ENCODE measurements at places on chromosomes 11 and 22. TPM values are rescaled to one million over a fixed set of nuclear protein-coding genes. Genes with fewer than 3 reads are reported as not detected.

GRCh38 chr11:103325686-103326069 lies 216.5 kb downstream of the DYNC2H1 start:
- DNase-seq: no peak

GRCh38 chr11:108223348-108224149 lies 682 bp downstream of the ATM start:
- DNase-seq: no peak

- DNase-seq: no peak
Measured at GRCh38 chr11:121749691-121750090, 296.9 kb upstream of the SORL1-AS1 start.

- no peak for DNase-seq
Measured at GRCh38 chr11:129277198-129277843, 85.2 kb upstream of the ARHGAP32 start.

- DNase-seq: no peak
Measured at GRCh38 chr22:48975316-48975741, 852.3 kb downstream of the BRD1 start.

DNA sequence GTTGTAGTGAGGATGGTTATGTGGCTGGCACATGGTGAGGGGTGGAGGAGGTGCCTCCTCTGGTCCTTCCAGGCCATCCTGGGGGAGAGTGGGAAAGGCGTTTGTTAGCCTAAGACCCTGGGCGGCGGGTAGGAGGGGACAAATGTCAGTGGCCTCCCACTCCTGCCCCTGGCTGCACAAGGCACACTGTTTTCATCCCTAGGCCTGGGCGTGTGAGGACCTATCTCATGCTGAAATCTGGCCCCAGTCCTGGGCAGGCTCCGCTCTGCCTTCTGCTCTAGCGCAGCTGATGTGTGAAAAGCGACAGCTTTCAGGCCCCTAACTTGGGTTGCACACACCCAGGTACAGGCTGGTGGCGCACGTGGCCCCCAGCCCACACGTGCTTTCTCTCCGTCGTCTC lies 32.1 kb downstream of the DAGLA start:
- DNase-seq: no peak

- no peak for DNase-seq
Measured at GRCh38 chr22:22018825-22019658, 36.5 kb upstream of the TOP3B start.

GRCh38 chr11:46298699-46299433 lies 21.4 kb downstream of the CREB3L1 start:
- DNase-seq: no peak

DNA sequence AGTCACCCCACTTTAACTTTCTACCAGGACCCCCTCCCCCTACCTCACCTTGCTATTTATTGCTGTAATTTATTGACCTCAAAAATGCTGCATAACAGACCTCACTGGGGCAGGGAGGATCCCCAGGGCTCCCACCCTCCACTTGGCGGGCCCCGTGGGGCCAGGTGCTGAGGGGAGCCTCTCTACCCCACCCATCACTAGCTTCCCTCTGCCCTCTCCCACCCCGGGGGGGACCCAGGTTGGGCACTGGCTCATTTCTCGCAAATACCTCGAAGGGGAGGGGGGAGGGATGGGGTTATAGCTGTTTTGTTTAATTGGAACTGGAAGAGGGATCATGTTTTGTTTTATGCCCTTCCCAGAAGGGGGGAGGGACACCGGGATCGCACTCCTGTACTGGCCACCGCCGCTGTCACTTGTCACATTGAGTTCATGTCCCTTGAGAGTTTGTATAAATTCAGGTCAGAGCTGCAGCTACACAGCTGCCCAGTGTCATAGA lies 16.3 kb upstream of the TMEM191C start:
- DNase-seq: no peak

GRCh38 chr11:65557280-65558001 lies 718 bp downstream of the LTBP3 start:
- no peak for DNase-seq

- DNase-seq: no peak
Measured at GRCh38 chr11:63931876-63932275, 6.9 kb upstream of the NAA40 start.

- no peak for DNase-seq
Measured at GRCh38 chr11:125275905-125276618, 111.5 kb downstream of the PKNOX2 start.

DNA sequence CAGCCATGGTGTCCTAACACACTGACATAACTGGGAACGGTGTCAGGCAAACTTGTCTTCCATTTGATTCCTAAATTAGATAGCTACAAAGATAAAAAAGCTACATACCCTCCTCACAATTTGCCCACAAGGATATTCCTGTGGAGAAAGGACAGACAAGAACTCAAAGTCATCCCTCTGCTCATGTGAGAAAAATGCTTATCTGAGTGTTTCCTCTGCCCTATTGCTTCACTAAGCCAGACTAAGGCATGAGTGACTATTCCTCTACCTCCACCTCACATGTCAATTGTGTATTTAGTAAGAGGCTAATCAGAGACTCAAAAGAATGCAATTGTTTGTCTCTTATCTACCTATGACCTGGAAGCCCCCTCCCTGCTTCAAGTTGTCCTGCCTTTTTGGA lies 247.7 kb downstream of the DDX10 start:
- DNase-seq: no peak

DNA sequence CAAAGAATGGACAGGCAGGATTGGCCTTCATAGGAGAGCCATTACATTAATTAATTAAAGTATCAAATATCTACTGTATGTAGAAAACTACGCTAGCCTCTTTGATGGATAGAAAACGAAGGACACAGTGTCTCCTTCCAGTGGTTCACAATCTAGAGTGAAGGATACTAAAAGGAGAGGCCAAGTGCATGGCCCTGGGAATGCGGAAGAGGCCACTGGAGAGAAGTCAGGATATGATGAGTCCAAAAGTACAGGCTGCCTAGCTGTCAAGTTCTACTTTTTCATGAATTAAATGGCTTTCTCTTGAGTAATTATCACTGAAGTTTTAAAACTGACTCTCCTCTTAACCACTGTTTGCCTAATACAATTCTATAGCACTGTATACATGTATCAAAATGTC lies 41.9 kb downstream of the ATG16L2 start:
- no peak for DNase-seq

DNA sequence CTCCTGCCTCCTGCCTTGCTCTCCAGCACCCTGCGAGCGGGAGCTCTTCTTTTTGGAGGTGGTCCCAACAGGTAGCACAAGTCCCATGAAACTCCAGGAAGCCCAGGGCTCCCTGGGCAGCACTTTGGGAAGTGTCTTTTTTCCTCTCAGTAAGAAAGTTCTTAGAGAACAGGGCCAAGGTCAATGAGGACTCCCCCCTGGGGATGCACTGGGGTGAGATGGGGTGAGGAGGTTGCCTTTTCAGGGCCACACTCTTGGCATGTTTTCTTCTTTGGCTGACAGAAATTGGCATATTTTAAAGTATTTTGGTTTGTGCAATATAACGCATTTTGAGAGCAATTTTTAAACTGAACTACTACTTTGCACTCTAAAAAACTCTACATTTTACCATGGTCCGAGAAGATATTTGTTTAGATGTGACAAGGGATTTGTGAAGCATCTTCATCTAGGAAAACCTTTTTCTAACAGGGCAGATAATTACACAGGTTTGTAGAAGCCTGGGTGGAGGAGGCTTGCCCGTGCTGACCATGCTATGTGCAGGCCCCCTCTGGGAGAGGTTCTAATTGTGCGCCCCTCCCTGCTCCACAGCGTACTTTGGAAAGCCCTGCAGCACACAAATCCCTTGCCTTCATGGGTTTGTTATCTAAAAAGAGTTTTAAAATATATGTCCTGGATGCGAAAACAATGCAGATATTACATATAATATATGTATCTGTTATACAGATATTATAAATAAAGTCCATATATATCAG lies 140.4 kb downstream of the WNT7B start:
- DNase-seq: no peak

SLC17A6 gene
- total RNA-seq: not detected

ADM gene
- 21.9 TPM for total RNA-seq

PGM2L1 gene
- total RNA-seq: 6.4 TPM

SCUBE1 gene
- 19.0 TPM for total RNA-seq

HEPN1 gene
- not detected for total RNA-seq

RAB30 gene
- total RNA-seq: 18.4 TPM

Data from ureter (tissue), 1 donor.